ENCODE measurements at places on chromosomes 3 and 15. TPM values are rescaled to one million over a fixed set of nuclear protein-coding genes. Genes with fewer than 3 reads are reported as not detected.

The GCHFR gene
- total RNA-seq, result 2.9 TPM

- no peak for DNase-seq
These were observed 513.4 kb downstream of the SHQ1 start for GRCh38 chr3:72334681-72335457.

The TMEM62 gene
- total RNA-seq, result 22.6 TPM

The KNG1 gene
- total RNA-seq, result not detected

The REC114 gene
- total RNA-seq, result not detected

DNA sequence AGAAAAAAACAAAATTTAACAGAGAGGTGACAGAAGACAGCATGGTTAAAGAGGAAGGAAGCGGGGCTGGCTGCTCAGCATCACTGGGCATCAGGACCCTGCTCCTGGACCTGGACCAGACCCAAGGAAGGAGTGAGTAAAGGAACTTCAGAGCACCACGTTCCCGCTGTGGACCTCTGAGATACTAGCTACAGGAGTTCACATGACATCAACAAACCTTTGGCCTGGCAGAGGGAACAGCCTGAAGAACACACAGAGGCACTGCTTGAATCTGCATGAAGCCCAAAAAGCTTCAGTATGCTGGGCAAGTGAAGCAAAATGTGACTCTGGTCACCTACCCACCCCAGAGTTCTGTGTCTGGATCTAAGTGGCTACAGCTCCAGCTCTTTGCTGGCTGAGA, 38.1 kb downstream of the SLC2A2 start:
- no peak for DNase-seq

- DNase-seq, result no peak
These were observed 41.1 kb downstream of the TSC22D2 start for GRCh38 chr3:150449169-150449721.

GRCh38 chr15:31297575-31298456, 28.8 kb upstream of the KLF13 start:
- DNase-seq, result peak; percentile 36

The CFAP91 gene
- total RNA-seq, result 2.6 TPM

DNA sequence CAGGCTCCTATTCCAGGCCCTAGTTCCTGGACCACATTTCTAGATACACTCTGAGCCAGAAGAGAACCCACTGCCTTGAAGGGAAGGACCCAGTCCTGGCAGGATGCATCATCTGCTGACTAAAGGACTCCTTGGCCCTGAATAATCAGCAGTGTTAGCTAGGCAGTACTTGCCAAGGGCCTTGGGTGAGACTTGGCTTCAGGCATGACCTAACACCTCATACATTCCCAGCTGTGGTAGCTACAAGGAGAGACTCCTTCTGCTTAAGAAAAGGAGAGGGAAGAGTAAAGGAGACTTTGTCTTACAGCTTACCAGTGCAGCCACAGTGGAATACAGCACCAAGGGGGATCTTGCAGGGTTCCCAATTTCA, 26.4 kb downstream of the PEAK1 start:
- no peak for DNase-seq

The SOX14 gene
- not detected for total RNA-seq

- no peak for DNase-seq
These were observed 248.5 kb downstream of the RAP2B start for GRCh38 chr3:153410517-153410916.

GRCh38 chr3:89104499-89104898, 2.9 kb upstream of the EPHA3 start:
- no peak for DNase-seq

DNA sequence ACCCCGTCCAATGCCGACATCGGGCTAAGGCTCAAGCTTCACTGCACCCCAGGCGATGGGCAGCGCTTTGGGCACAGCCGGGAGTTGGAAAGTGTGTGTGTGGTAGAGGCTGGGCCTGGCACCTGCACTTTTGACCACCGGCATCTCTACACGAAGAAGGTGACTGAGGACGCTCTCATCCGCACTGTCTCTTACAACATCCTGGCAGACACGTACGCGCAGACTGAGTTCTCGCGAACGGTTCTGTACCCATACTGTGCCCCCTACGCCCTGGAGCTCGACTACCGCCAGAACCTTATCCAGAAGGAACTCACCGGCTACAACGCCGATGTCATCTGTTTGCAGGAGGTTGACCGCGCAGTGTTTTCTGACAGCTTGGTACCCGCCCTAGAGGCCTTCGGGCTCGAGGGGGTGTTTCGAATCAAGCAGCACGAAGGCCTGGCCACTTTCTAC, 1.0 kb downstream of the PDE12 start:
- no peak for DNase-seq

The STRIT1 gene
- total RNA-seq, result 1.4 TPM

- no peak for DNase-seq
These were observed 129.1 kb downstream of the RAP2B start for GRCh38 chr3:153291059-153291685.

- DNase-seq, result no peak
These were observed 123.3 kb upstream of the GBE1 start for GRCh38 chr3:81884791-81885190.

GRCh38 chr3:8466526-8466925, 35.1 kb upstream of the LMCD1 start:
- DNase-seq, result no peak

GRCh38 chr3:66567077-66567476, 66.3 kb upstream of the LRIG1 start:
- no peak for DNase-seq

DNA sequence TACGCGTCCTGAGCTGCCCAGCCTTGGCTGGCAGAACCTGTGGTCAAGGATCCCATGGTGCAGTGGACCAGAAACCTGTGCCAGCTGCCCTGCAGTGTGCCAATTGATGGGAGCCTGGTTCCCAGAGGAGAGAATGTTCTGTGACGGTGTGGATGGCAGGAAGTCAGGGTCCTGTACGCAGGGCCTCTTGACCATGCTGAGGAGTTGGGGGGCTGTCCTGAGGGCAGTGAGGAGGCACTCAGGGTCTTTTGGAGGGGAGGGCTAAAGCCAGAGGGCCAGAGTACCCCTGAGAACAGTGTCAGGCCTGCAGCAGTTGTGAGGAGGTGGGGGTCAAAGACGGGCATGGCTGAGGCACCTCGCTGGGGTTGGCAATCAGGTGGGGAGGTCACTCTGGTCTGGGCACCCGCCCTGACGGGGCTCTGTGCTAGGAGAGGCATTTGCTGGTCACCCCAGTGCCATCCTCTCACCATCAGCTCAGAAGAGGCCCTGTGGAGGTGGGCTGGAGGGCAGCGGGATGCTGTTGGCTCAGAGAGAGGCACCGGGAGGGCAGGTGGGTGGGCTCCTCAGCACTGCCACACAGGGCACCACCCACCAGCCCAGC, 61.0 kb downstream of the SCN5A start:
- no peak for DNase-seq

- DNase-seq, result no peak
These were observed 36.8 kb downstream of the LSAMP start for GRCh38 chr3:116408473-116408872.

DNA sequence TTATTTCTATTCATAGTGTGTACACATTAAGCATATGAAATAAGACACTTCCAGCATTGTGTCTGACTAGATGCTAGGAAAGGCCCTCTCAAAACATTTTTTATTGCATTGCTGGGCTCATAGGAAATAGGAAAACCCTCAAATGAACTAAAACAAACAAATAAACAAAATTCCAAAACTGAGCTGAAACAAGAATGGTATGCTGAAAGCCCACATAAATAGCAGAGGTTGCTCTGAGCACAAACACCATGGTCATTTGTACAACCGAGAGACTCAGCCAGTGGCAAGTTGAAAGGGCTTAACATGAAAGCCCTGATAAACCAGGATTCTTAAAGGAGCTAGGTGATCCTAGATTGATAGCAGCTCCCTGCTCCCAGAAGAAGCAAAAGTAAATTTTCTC, 310.0 kb upstream of the WNT5A start:
- no peak for DNase-seq

GRCh38 chr3:165800970-165801369, 36.3 kb downstream of the BCHE start:
- DNase-seq, result no peak

The PLSCR5 gene
- total RNA-seq, result not detected

- DNase-seq, result no peak
These were observed 12.4 kb downstream of the TSPAN3 start for GRCh38 chr15:77058468-77058867.

The GOLGA6A gene
- not detected for total RNA-seq

DNA sequence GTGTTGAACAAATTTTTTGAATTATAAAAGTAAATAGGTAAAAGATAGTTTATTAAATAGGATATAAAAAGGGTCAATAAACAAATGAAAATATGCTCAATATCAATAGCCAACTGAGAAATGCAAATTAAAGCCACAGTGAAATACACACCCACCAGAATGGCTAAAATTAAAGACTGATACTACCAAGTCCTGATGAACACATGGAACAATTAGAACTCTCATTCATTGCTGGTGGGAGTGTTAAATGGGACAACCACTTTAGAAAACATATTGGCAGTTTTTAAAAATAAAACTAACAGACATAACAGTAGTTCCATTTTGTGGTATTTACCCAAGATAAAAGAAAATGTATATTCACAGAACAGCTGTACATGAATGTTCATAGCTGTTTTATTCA, 41.2 kb downstream of the CCDC32 start:
- no peak for DNase-seq

DNA sequence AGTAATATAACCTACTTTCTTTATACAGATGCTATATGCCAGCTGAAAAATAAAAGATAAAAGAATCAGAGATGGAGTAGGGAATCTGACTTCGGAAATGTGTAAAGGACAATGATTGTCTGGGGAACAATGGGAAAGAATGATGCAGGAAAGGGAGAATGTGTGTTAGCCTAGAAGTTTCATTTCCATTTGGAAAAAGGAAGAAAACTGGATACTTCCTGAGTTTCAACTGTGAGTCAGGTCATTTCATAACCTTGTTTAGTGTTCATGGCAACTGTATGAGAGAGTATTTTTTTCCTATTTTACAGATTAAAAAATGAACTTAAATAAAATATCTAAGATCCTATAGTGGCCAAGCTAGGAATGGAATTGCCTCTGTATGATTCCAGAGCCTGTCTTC, 261.3 kb upstream of the NECTIN3 start:
- no peak for DNase-seq

The GLDN gene
- 1.9 TPM for total RNA-seq

DNA sequence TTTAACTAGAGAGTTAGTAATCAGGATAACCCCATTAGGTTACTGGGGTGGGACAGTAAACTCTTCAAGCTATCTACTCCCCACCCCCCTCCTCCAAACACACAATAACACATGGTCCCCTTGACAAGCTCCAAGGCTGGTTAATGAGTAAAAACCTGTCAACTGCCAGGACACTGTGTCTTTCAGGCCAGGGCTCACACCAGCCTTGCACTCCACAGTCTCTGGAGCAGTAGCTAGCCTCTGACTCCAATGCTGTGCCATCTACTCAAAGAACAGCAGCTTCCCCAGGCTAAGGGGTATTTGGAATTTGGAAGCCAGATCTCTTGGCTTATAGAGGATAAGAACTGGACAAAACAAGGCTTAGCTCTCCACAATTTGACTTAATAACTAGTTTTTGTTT, 115.8 kb downstream of the LRIG1 start:
- no peak for DNase-seq

GRCh38 chr3:129597087-129597999, 9.1 kb downstream of the PLXND1 start:
- DNase-seq, result no peak

The NOX5 gene
- 0.16 TPM for total RNA-seq

GRCh38 chr3:29186131-29186599, 94.7 kb upstream of the RBMS3 start:
- no peak for DNase-seq

DNA sequence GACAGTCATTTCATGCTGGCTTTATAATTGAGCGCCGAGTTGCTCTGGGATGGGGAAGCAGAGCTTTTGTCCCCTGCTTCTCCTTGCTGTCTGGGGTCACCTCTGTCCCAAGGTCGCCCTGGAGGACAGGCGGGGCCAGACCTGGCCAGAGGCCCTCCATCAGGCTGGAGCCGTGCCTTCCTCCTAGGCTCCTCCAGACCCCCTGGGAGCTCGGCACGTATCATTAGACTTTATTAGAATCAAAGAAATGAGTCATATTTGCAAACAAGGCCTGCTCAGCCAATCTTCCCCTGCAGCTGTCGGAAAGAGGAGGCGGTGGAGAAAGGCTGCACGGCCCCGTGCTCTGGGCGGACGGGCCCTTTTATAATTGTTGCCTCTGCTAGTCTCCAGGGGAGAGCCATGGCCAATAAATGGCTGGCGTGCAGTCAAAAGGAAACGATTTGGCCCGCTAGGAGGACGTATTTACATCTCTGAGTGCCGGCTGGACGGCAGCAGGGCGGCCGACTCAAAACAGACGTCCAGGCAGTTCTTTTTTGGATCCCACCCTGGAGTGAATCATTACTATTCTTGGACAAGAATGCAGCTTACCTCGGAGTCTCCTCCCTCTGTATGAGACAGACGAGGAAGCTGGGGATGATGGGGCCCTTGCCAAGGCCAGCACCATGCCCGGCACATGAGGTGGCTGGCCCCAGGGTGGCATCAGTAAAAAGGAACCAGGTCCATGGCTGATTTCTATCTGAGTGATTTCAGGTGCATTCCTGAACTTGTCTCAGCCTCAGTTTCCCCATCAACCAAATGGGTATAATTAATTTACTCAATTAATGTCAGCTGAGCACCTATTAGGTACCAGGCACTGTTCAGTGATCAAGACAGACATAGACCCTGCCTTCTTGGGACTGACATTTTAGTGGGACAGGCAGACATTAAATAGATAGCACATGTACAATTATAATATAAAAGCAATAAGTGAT, 50.6 kb downstream of the SLC6A6 start:
- peak; percentile 91 for DNase-seq

The SLC6A20 gene
- total RNA-seq, result 0.16 TPM

The AADACL2 gene
- total RNA-seq, result 0.48 TPM

The SLC38A3 gene
- 0.63 TPM for total RNA-seq

- DNase-seq, result no peak
These were observed 36.7 kb downstream of the PIK3CA start for GRCh38 chr3:179184826-179185225.

DNA sequence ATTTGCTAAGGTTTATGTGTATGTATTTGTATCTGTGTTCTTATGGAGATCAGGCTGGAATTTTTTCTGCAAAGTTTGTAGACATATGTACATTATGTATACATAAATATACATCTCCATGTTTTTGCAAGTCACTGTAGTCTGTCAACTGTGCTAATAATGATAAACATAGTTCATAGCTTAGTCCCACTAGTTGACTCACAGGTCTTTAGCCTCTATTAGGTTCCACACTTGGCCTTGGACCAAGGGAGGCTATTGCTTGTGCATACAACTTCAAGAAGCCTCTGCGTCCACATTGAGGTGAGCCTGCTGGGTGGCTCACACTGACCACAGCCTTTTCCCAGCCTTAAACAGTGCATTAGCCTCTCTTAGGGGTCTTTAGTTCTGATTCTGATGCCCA, 243.8 kb upstream of the PEX5L start:
- DNase-seq, result no peak

GRCh38 chr3:164459521-164460151, 618.7 kb downstream of the SI start:
- DNase-seq, result no peak

The GOLGA8S gene
- 0.21 TPM for total RNA-seq

Data from urinary bladder (tissue), 4 donors.